ENCODE measurements at places on chromosomes 1 and 21.

GRCh38 chr1:247905910-247906503, 10.6 kb downstream of the OR2W3 start:
- peak overlapping the region; percentile 30 for H3K4me3 ChIP-seq
- H3K4me1 ChIP-seq, result no peaks in the 10 kb centered on the region
- DNase-seq, result no peak
- no peaks in the 10 kb centered on the region for H3K27me3 ChIP-seq

GRCh38 chr1:23436520-23437354, 12.2 kb upstream of the TCEA3 start:
- no peak overlapping the region for H3K4me3 ChIP-seq
- H3K27me3 ChIP-seq, result no peaks in the 10 kb centered on the region
- H3K27ac ChIP-seq, result no peak overlapping the region

DNA sequence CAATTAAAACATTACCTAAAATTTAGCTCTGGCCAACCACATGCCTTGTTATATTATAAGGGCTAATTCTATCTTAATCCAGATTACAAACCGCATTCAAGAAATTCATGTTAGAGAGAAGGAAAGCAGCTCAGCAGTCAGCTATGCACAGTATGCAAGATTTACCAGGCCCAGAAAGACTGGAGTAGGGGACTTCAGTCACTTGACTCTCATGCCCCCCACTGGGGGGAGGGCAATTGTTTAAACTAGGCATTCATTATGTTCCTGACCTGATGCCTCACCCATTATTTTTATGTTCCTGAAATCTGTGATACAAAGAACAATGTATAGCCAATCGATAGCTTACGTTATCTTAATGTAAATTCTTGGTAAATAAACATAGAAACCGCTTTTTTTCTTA, 96.9 kb downstream of the ZNF644 start:
- DNase-seq, result no peak
- no peaks in the 10 kb centered on the region for H3K36me3 ChIP-seq
- no peak overlapping the region for H3K4me3 ChIP-seq
- H3K4me1 ChIP-seq, result peaks cover 24% of the 10 kb centered on the region
- no peaks in the 10 kb centered on the region for H3K27me3 ChIP-seq

GRCh38 chr1:11358984-11359383, 86.0 kb downstream of the UBIAD1 start:
- no peak overlapping the region for H3K27ac ChIP-seq
- H3K4me1 ChIP-seq, result no peaks in the 10 kb centered on the region
- DNase-seq, result no peak
- peaks cover 71% of the 10 kb centered on the region for H3K27me3 ChIP-seq

GRCh38 chr1:179046808-179047635, 21.3 kb downstream of the FAM20B start:
- no peaks in the 10 kb centered on the region for H3K27me3 ChIP-seq
- H3K27ac ChIP-seq, result no peak overlapping the region
- no peak for DNase-seq
- H3K4me3 ChIP-seq, result no peak overlapping the region
- H3K4me1 ChIP-seq, result no peaks in the 10 kb centered on the region

GRCh38 chr1:185608177-185608576, 126.0 kb upstream of the HMCN1 start:
- H3K4me1 ChIP-seq, result no peaks in the 10 kb centered on the region
- no peak overlapping the region for H3K4me3 ChIP-seq
- no peaks in the 10 kb centered on the region for H3K27me3 ChIP-seq
- DNase-seq, result no peak
- no peak overlapping the region for H3K27ac ChIP-seq

GRCh38 chr1:207619871-207620542, 24.9 kb upstream of the CR1L start:
- no peak for DNase-seq
- no peak overlapping the region for H3K4me3 ChIP-seq
- H3K4me1 ChIP-seq, result no peaks in the 10 kb centered on the region
- peaks cover 6% of the 10 kb centered on the region for H3K27me3 ChIP-seq
- no peak overlapping the region for H3K27ac ChIP-seq
- no peaks in the 10 kb centered on the region for H3K36me3 ChIP-seq

GRCh38 chr1:199725002-199725565, 302.4 kb upstream of the NR5A2 start:
- no peaks in the 10 kb centered on the region for H3K36me3 ChIP-seq
- H3K27ac ChIP-seq, result no peak overlapping the region
- H3K4me1 ChIP-seq, result no peaks in the 10 kb centered on the region
- no peaks in the 10 kb centered on the region for H3K27me3 ChIP-seq
- H3K4me3 ChIP-seq, result no peak overlapping the region
- DNase-seq, result no peak

- peaks cover 3% of the 10 kb centered on the region for H3K4me1 ChIP-seq
- H3K4me3 ChIP-seq, result no peak overlapping the region
- no peak for DNase-seq
- no peaks in the 10 kb centered on the region for H3K27me3 ChIP-seq
- H3K27ac ChIP-seq, result no peak overlapping the region
Measured at GRCh38 chr1:82706741-82707140, 906.0 kb downstream of the ADGRL2 start.

GRCh38 chr1:110873856-110874255, 908 bp downstream of the CD53 start:
- H3K4me3 ChIP-seq, result peak overlapping the region; percentile 39
- DNase-seq, result no peak
- no peaks in the 10 kb centered on the region for H3K36me3 ChIP-seq
- H3K27me3 ChIP-seq, result no peaks in the 10 kb centered on the region
- H3K27ac ChIP-seq, result peak overlapping the region; percentile 20

DNA sequence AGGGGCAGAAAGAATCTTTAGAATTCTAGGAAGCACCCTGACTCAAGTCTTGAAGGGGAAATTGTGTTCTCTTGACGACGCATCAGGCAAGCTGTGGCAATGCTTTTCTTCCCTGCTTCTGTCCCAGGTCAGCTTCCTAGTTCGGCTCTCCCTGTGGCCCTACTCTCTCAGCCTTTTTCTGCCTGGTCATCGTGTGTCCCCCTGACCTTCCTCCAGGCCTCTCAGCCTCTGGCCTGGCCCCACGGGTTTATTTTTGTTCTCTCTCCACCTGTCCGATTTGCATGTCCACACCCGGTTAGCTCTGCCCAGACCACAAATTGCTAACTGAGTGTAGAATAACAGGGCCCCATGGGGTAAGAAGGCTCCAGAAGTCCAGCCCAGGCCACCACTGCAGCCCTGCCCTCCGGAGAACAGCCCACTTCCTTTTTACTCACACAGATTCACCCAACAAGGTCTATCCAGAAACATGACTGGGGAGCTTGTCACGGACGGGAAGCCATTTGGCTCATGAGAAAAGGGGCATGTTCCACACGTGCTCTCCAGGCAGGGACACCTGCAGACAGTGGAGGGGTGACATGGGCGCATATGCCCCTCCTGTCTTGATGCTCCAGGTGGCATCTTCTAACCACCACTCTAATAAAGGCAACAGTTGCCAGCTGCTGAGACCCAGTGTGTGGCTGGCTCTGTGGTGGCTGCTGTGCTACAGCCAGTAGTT, 9.8 kb downstream of the KCNN3 start:
- no peak overlapping the region for H3K27ac ChIP-seq
- H3K4me1 ChIP-seq, result no peaks in the 10 kb centered on the region
- DNase-seq, result no peak

DNA sequence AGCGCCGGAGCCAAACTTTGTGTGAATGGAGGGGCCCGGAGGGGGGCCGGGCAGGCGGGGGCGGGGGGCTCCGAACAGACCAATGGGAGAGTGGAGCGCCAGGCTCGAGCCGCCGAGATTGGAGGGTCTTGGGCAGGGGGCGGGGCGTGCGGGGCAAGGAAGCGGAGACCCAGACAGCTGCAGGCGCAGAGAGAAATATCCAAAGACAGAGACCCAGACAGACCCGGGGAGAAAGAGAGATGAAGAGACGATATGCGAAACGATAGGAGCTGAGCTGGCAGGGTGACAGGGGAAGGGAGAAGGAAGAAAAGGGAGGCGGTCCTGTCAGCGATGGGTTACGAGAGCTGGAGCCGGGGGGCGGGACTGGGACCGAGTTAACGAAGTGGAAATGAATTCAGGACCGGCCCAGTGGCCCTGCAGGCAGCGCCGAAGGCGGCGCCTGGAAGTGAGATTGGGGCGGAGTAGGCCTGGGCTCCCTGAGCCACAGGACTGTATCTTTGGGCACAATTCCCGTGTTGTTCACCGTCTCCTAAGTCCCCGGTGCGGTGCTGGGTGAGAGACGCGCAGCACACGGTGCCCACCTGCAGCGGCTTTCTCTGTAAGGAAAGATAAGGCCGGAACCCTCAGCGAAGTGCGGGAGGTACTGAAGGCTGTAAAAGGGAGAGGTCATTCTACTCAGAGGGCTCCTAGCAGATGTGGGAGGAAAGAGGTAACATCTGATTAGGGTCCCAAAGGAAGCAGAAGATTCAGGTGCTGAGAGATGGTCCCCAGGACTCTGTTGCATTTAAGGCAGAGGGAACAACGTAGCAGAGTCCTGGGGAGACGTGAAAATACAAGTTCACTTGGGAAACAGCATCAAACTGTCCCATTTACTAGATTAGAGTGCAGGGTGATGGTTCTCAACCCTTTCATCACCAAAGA, 543 bp upstream of the KCNJ10 start:
- H3K36me3 ChIP-seq, result no peaks in the 10 kb centered on the region
- no peak for DNase-seq
- no peak overlapping the region for H3K27ac ChIP-seq

- peak; percentile 44 for DNase-seq
- H3K36me3 ChIP-seq, result no peaks in the 10 kb centered on the region
- no peaks in the 10 kb centered on the region for H3K4me1 ChIP-seq
- peaks cover 16% of the 10 kb centered on the region for H3K27me3 ChIP-seq
Measured at GRCh38 chr21:44528634-44528995, 11.4 kb downstream of the KRTAP10-1 start.

DNA sequence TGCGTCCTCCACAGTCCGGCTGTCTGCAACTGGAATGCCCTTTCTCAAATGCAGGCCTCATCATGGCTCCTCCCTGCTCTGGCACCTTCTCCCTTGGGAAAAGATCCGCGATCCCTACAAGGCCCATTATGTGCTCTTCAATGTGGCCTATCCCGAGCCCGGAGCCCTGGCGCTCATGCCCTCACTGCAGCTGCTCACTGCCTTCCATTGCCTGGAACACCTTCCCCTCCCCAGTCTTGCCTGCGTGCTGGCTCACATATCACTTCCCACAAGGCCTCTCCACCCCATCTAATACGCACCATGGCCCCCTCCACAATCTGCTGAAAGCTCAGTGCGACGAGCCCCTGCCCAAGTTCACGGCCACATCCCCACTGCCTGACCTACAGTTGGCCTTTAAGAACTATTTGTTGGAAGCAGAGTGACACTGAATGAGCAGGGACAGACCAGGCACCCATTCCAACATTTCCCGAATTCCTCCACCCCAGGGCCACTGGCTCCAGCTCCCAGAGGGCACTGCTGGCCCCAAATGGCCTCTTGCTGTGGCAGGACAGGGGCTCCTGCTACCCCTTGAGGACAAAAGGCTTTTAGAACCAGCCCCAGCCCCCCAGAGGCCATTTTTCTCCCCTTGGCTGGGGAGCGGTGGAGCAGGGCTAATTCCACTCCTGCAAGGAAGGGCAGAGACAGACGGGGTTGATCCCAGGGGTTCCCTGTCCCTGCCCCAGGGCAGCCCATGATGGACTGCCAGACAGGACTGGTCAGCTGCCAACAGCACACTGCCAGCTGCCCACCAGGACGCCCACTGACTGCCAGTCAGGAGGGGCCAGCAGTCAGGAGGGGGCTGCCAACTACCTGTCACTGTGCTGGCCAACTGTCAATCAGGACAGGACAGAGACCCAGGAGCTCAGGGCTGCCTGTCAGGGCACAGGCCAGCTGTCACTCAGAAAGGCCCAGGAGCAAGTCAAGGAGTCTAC, 64.8 kb downstream of the DHRS3 start:
- peak overlapping the region; percentile 2 for H3K27ac ChIP-seq
- no peaks in the 10 kb centered on the region for H3K27me3 ChIP-seq
- H3K4me3 ChIP-seq, result no peak overlapping the region
- DNase-seq, result no peak

DNA sequence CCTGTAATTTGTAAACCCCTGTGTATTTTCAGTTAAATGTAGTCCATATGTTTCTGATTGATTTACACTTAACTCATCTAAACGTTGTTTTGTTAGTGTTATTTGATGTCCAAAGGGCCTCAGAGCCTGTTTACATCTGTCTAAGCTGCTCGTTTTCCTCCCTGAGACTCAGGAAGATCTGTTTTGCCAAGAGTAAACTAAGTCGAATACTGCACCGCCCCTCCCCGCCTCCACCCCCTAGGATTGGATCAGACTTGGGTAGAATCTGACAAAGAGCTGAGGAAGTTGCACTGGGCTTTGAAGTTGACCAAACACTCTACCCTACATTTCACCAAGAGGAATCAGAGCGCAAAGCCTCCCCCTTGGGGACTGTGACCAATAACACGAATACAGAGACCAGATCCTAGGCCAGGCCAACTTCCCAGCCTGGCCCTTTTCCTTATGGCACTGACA, 206.9 kb upstream of the LMO4 start:
- DNase-seq, result no peak
- H3K27me3 ChIP-seq, result no peaks in the 10 kb centered on the region
- H3K36me3 ChIP-seq, result no peaks in the 10 kb centered on the region
- no peak overlapping the region for H3K4me3 ChIP-seq
- H3K4me1 ChIP-seq, result no peaks in the 10 kb centered on the region

GRCh38 chr1:24075946-24076345, 36.0 kb downstream of the MYOM3 start:
- H3K4me1 ChIP-seq, result peaks cover 4% of the 10 kb centered on the region
- H3K27me3 ChIP-seq, result no peaks in the 10 kb centered on the region
- H3K27ac ChIP-seq, result no peak overlapping the region
- no peak overlapping the region for H3K4me3 ChIP-seq

DNA sequence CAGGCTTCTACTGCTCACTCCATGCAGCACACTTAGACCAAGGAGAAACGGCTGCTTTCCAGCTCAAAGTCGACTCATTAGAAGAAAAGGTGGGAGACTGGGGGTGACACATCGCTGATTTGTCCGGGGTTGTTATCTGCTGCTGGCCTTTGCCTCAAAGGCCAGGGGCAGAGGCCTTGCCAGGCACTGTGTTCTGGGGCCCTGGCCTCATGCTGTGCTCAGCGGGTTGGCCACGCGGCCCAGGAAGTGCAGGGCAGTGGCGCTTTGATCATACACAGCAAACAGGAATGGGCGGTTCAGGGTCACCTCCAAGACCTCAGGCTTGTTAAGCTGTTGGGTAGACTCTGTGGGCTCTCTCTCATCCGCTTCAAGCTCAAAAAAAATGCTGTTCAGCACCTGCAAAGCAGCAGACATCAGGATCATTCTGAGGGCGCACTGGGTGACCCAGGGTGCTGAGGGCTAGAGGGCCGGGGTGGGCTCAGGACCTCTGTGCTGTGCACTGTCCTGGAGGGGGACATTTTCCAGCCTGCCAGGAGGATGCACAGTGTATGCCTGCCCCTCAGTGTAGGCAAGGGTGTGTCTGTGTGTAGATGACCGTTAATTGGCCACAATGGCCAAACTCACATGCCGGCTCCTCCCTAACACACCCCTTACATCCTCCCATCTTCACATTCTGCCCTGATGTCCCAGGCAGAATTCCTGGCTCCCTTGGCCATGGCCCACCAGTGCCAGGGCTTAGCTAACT, 10.8 kb downstream of the AGT start:
- H3K27ac ChIP-seq, result no peak overlapping the region
- no peak overlapping the region for H3K4me3 ChIP-seq
- H3K36me3 ChIP-seq, result no peaks in the 10 kb centered on the region

Measured in suprapubic skin (tissue), 4 donors.